ENCODE measurements at places on chromosomes 5 and 9. TPM values are rescaled to one million over a fixed set of nuclear protein-coding genes. Genes with fewer than 3 reads are reported as not detected.

The POLK gene
- total RNA-seq = 11.3 TPM

The SLC36A2 gene
- not detected for total RNA-seq

The EGFL7 gene
- total RNA-seq = 33.7 TPM

The ANXA1 gene
- 0.76 TPM for total RNA-seq

The DMGDH gene
- total RNA-seq = 4.7 TPM

The WNK2 gene
- 80.1 TPM for total RNA-seq

The UAP1L1 gene
- 3.6 TPM for total RNA-seq
